ENCODE measurements at places on chromosomes 7 and 10.

DNA sequence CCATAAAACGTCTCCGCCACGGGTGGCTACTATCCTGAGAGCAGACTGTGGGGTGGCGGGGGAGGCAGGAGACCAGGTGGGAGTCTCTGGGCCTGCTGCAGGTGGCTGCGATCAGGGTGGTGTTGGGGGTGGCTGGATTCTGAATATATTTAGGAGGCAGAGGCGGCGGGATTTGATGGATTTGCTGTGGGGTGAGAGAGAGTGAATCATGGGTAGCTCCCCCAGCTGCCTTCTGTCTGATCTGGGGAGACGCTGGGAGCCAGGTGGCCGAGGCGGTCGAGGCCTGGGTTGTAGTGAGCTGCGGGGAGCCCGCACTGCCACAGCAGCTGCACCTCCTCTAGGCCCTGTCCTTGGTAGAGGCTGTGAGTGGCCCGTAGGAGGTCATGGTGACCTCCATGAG is 48.2 kb upstream of the PFKFB3 start:
- DNase-seq = no peak

- DNase-seq = no peak
Observed at GRCh38 chr10:6704896-6705295, 124.8 kb upstream of the PRKCQ start.

- no peak for DNase-seq
Observed at GRCh38 chr10:102120991-102121738, 997 bp upstream of the LDB1 start.

- DNase-seq = no peak
Observed at GRCh38 chr7:36137258-36137657, 15.8 kb upstream of the EEPD1 start.

DNA sequence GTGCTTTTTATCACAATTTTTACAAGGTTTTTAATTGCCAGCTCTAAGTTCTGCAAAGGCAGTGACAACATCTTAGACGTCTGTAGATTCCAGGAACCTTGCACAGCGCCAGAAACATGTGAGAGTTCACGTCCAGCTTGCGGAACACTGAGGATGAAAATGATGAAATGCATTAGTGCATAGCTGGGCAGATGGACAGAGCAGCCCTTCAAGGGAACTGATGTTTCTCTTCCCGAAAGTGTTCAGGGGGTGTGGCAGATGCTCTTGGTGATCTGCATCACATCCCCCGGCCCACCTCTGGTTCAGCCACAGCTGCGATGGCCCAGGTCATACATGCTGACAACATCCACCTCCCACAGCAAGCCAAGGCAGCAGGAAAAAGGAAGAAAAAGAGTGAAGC is 40.9 kb downstream of the ITIH5 start:
- no peak for DNase-seq

DNA sequence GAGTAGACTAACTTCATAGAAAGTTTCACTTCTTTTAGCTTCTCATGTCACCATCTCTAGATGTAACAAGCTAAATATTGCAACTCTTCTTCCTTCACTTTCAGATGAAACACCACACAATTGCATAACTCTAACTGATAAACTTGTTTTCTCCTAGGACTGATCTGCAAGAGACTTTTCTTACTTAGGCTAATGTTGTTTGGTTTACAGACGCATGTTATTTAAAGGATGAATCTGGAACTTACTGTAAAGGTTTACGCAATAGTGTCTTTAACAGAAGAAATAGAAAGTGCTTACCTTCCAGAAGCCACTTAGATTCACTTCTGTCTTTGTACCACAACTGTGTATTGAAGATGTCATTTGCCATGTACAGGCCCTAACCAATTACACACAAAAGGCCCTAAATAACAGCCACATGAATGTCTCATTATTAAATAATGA is 22.1 kb upstream of the ZC3HAV1 start:
- no peak for DNase-seq

DNA sequence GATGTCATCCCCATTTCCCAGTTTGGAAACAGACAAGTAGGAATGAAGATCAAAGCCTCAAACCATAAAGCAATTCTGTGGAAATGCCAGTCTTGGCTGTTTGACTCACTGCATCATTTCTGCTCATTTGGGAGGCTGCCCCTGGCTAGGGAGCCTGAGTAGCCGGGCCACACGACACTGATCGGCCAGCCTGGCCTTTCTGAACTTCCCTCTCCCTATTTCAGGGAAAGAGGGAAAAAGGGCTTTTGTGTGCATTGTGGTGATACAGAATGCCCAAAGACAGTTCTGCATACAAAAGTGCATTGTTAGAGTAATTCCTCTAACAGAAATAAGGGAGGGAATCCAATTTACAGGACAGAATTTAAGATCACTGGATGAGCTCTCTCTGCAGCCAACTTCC is 41.7 kb upstream of the OPALIN start:
- no peak for DNase-seq

GRCh38 chr10:116802474-116802873 is 46.8 kb upstream of the ENO4 start:
- no peak for DNase-seq

DNA sequence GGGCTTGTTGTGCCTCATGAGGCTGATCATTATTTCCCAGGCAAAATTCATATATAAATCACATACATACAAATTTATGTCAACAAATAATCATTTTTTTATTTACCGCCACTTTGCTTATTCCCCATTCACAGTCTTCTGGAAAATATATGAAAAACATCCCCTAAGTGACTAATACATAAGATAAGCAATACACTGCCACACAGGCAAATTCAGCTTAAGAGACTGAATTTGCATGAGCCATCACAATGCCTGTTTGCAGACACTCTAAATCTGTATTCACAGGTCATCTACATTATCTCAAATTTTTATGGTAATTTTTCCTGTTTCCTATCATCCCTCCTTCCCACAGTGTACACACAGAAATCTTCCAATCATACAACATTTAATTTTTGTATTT is 13.2 kb downstream of the OSBPL3 start:
- DNase-seq = no peak

DNA sequence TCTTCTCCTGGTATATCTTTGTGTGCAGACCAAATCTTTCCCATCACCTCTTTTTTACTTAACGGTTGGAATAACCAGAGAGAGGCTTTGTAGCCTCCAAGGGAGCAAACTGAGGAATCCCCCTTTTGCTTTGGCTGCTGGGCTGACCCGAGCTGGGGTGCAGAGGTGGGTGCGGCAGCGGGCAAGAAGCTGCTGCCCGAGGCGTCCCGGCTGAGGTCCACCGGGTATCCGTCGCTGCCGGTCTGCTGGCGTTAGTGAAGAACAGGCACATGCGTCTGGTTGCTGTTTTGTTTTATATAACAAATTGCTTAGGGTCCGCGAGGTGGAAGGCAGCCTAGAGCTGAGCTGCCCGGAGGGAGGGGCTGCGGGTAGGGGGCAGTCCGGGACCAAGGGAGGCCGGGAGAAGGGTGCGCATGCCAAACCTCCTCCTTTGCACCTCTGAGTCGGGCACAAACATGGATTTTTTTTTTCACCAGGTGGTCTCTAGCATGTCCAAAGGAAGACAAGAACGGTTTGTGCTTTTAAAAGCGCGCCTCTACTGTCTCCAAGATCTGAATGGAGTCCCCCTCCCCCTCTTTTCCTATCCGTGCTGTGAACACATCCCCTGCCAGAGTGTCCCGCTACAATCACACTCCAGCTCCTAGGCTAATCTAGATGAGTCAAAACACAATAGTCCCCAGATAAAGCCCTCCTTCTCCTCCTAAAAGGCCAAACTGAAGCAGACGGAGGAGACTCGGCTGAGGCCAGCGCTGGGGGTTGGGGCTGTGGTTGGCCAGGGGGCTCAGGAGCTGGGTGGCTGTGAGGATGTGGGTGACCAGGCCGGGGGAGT is 6.8 kb upstream of the GATA3 start:
- no peak for DNase-seq

- no peak for DNase-seq
Observed at GRCh38 chr10:24350070-24350921, 141.4 kb downstream of the KIAA1217 start.

DNA sequence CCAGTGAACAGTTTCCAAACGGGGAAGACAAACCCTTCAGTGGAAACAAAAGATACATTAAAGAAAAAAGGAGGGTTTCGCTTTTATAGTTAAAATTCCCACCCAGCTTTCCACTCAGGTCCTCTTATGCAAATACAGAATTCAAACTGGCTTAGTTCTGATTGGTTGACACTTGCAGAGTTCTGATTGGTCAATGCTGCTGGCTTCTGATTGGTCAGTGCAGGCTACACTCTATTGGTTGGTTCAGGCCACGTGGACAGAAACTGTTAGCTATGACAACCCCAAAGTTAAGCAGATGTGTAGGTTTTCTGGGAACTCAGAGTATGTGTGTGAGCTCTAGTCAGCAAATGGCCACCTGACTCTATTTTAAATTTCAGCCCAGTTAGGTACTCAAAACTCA is 80.0 kb downstream of the FBXL13 start:
- no peak for DNase-seq

DNA sequence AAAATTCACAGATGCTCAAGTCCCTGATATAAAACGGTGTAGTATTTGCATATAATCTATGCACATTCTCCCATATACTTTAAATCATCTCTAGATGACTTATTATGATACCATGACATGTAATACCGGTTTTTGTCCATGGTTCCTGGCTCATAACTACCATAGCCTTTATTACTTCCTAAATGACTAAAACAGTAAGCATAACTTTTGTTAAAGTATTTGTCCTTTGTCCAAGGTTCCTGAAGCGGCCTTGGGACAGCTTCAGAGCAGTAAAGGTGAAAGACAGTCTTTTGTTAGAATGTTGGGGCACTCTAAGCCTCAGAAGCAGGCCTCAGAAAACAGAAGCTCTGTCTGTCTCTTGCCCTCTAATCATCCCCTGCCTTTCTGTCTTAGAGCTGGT is 4.0 kb downstream of the CRCP start:
- no peak for DNase-seq

DNA sequence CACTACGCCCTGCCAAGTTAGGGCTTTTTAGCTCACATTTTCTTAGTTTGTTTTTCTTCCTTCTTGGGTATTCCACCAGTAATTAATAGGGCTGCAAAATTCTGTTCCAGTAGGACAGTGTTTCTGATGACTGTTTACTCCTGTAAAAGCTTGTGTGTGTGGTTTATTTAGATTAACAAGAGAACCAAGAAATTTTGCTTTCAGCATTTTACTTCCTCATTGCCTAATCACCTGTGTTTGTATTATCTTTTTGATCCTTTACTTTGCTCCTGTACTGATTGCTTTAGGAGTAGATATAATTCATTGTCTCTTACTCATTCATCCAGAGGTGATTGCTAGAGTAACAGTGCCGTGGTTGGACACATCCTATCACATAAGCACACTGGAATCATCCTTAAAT is 27.7 kb downstream of the TDRD1 start:
- DNase-seq = no peak

GRCh38 chr7:102220960-102221800 is 65.5 kb upstream of the SH2B2 start:
- DNase-seq = no peak

GRCh38 chr10:47401874-47402640 is 18.0 kb upstream of the ZNF488 start:
- DNase-seq = no peak

GRCh38 chr10:95297402-95297801 is 6.6 kb upstream of the PDLIM1 start:
- no peak for DNase-seq

DNA sequence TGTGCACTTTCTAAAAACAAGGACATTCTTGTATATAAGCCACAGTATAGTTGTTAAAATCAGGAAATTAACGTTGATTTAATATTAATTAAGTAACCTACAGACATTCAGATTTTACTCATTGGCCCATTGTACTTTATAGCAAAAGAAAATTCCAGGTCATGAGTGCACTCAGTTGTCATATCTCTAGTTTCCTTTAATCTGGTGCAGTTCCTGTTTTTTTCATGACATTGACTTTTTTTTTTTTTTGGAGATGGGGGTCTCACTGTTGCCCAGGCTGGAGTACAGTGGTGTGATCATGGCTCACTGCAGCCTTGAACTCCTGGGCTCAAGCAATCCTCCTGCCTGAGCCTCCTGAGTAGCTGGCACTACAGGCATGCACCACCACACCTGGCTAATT is 24.1 kb downstream of the R3HCC1L start:
- DNase-seq = no peak

DNA sequence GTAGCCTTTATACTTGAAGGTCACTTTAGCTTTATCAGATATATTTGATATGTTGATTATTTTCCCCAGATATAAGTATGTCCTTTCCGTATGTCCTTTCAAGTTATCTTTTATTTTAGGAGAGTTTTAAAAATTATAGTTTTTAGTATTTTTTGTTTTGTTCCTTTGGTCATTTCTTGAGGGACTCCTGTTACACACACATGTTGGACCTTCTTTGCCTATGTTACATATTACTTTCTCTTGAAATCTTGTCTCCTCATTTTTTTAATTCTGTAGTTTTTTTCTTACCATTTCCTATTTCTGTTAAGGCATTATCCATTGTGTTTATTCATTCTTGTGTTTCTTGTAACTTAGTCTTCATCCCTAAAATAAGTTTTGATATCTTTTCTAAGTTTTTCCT is 23.9 kb downstream of the GLCCI1 start:
- no peak for DNase-seq

DNA sequence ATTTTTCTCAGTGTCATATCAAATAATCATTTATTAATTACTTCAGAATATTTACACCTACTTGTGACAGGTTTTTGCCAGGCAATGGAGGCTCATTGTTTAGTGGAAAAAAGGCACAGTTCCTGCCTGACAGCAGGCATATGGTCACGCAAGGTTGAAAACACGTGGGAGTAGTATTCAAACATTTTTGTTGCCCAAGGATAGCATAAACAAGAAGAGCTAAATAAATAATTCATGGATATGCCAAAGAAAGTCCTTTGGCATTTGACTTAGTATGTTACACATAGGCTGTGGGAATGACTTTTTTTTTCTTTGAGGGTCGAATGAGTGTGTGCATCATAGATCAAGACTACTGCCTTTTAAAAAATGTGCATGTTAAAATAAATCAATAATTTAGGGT is 120.5 kb upstream of the SEMA3E start:
- DNase-seq = no peak

- DNase-seq = no peak
Observed at GRCh38 chr10:52059089-52059488, 255.0 kb upstream of the DKK1 start.

DNA sequence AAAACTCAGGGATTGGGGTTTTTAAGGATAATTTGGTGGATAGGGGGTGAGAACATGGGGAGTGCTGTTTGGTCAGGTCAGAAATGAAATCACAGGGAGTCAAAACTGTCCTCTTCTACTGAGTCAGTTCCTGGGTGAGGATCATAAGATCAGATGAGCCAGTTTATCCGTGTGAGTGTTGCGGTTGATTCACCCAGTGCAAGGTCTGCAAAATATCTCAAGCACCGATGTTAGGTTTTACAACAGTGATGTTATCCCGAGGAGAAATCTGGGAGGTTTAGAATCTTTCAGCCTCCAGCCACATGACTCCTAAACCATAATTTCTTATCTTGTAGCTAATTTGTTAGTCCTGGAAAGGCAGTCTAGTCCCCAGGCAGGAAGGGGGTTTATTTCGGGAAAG is 31.7 kb upstream of the AGR2 start:
- no peak for DNase-seq
